Stimulated activated CD4-positive, alpha-beta T cell treated with anti-CD3 and anti-CD28 coated beads, Interleukin-12 subunit alpha, Interleukin-12 subunit beta, amount 100 ng/mL, for 4 hours (primary cell): ENCODE measurements at places on chromosomes 3 and 15.
A peak's percentile ranks its signal among the peaks of the same experiment; 100 is the strongest.

DNA sequence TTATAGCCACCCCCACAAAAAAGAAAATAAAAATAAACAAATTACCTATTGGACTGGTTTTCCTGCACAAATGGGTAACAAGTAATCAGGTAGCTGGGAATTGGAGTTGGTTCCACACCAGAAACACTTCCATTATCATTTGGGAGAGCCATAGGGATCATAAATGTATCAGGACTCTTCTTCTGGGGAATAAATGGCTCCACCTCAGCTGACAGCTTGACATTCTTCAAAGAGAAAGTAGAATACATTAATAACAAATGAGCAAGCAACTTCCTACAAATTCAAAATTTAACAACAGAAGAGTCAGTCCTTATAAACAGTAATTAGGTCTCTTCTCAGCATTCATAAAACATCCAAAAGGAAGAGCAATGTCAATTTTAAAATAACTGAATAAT lies 8.7 kb downstream of the SECISBP2L start:
- no peak for DNase-seq

GRCh38 chr3:127616836-127617605 lies 12.0 kb upstream of the PODXL2 start:
- DNase-seq: no peak

DNA sequence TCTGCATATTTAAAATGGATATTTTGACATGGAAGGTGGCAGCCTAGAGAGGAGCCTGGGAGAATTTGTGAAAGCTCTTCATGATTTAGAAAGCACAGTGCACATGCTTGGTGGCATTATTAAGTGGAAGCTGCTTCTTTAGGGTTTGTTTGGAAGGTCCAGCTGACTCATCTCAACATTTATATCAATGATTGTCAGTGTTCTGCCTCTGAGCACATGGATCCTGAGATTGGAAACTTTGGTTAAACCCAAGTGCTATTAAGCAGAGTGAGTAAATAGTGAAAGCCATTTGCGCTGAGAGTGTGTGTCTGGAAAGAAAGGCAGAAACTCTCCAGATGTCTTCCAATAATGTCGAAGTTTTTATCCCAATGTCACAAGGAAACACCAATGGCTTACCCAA lies 7.4 kb downstream of the NOX5 start:
- no peak for DNase-seq

DNA sequence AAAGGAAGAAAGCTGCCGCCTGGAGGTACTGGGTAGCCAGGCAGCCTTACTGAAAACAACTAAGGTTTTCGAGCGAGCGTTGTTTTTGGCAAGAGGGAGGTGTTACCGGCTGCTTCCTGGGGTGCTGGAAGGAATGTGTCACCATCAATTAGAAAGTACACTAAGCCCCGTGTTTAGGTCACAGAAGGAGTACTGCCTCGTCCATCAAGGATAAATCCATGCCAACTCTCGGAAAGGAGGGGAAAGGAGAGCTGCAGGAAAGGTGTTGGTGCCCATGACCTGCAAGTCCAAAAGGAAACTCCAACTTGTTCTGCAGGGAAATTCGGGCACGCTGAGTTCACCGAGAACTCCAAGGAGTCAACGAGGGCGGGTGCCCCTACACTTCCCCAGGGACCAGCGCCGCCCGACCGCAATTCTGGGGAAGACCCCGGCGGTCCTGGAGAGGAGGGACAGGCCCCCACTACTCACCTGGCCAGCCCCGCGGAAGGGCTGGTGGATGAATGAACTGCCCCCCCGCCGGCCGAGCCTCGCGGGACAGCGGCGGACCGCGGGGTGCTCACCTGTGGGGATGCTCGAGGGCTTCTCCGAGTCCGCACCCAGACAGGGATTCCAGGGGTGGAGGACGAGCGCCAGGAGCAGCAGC lies 542 bp downstream of the PLOD2 start:
- no peak for DNase-seq

- peak; percentile 30 for DNase-seq
Observed at GRCh38 chr15:88878720-88879184, 16.6 kb downstream of the HAPLN3 start.

- no peak for DNase-seq
Observed at GRCh38 chr15:70353606-70354345, 256.1 kb upstream of the TLE3 start.

DNA sequence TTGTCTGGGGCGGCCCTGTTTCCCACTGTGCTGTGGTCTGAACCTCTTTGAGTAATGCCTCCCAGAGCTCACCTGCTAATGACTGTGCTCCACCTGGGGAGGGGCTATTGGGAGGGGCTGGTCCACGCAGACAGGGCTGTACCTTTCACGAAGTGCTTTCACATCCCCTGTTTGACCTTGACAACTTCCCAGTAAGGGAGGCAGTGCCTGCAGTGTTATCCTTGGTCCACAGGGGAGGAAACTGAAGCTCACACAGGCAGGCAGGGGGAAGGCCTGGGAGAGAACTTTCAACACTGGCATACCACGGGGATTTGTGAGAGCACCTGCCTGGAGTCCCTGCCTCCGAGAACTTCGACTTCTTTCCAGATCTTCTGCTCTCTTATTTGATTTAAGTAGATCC lies 91.2 kb downstream of the CACNA1D start:
- no peak for DNase-seq

DNA sequence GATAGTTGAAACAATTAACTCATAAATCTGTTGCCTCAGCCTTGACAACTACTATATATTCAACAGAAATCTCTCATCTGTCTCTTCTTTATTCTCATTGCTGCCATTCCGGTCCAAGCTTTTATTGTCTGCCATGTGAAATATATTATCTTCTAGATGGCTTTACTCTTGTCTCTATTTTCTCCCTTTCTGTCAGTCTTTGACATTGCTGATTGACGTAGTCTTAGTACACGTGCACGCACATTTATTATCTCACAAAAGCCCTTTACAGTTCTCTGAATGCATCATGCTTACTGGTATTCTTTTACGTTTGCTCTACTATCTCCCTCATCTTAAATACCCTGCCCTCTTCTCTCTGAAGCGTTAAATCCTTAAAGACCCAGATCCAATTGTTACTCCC lies 5.6 kb downstream of the PDIA3 start:
- no peak for DNase-seq

GRCh38 chr3:108863799-108864135 lies 41.2 kb downstream of the TRAT1 start:
- no peak for DNase-seq
